ENCODE measurements at places on chromosomes 6 and 20.
A peak's percentile ranks its signal among the peaks of the same experiment; 100 is the strongest.

- DNase-seq = no peak
Measured at GRCh38 chr6:96792561-96793190, 44.6 kb downstream of the GPR63 start.

DNA sequence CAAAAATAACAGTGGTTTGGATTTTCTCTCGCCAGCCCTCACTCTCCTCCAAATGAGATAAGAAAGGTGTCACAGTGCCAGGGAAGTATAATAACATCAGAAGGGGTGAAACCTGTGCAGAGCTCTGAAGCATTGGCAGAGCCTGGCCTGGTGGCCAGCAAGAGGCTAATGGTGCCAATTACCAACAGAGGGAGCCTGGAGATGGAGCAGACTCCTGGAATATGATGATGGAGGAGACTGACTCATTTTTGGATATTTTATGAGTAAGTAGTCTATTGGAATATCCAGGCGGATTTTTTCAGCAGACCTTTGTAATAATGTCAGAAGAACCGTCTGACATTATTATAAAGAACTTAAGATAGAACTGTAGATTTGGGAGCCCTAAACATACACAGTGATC, 442.6 kb upstream of the MARCKS start:
- peak; percentile 36 for DNase-seq

DNA sequence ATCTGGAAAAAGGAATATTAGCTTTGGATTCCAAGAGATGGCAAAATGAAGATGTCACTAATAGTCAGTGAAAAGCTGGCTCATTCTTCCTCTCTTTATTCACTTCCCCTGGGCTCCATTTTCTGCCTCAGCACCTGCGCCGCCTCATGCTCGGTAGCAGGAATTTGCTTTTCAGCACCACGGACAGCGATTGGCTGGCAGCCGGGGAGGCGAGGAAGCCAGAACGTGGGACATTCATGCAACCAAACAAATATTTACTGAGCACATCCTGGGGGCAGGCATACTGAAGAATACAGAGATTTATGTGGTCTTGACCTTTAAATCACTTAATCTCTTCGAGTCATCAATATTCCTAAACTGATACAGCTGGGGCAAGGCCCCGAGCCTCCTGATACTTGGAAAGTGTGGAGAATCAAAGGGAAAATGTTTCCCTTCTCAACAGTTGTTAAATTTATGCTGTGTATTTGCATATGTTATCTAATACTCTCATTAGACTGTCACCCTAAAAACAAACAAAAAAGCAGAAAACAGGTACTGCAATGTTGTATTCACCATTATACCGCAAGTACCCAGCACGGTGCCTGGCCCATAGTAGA, 12.1 kb upstream of the PDYN start:
- peak; percentile 29 for DNase-seq

GRCh38 chr20:46978951-46979491, 84.4 kb downstream of the EYA2 start:
- no peak for DNase-seq

DNA sequence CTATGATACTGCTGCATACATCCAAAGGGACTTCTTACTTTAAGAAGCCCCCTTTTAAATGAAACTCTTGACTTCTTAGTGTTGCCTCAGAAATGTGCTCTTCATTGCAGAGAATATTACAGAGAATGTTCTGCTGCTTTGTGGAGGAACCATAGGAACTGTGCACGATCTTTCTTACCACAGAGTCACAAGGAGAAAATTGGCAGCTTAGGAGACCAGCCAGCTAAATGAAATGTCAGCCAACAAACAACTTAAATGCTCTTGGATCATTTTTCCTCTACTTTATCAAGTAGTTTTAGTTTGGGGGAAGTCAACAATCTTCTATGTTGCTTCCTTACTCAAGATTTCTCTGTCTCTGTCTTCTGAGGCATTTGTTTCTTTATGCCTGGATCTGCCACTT, 125.9 kb upstream of the MLIP start:
- no peak for DNase-seq

DNA sequence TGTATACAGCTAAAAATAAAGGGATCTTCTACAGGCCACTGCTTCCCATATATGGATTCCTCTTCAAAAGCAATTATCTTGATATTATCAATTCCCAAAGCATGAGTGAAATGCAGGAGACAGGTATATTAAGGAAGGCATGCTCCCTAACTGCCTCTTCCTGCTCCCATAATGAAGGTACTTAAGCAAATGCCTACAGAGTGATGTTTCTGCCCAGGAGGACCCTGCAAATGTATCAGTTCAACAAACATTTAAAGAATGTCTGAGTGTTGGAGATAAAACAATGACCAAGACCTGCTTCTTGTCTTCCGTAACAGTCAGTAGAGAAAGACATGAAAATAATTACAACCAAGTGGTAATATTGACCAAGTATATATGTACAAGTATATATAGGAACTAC, 4.2 kb downstream of the UBE2J1 start:
- no peak for DNase-seq

DNA sequence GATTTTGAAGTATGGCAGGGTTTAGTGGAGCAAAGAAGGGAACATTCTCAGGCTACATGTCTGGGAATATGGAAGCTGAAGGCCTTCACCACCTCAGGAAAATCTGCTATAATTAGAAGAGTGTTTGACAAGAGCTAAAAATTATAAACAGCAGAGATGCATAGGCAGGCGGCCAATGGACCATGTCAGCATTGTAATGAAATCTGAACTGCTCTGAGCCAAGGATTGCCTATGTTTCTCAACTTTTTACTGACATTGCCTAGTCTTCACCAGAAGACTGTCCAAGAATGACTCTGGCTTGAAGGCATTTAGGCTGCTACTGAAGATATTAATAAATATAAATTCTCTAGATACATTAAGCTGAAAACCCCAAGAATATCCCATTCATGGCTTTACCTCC, 84.1 kb downstream of the C6orf52 start:
- peak; percentile 65 for DNase-seq

GRCh38 chr6:100463630-100464161, 1.0 kb downstream of the SIM1 start:
- DNase-seq = no peak

DNA sequence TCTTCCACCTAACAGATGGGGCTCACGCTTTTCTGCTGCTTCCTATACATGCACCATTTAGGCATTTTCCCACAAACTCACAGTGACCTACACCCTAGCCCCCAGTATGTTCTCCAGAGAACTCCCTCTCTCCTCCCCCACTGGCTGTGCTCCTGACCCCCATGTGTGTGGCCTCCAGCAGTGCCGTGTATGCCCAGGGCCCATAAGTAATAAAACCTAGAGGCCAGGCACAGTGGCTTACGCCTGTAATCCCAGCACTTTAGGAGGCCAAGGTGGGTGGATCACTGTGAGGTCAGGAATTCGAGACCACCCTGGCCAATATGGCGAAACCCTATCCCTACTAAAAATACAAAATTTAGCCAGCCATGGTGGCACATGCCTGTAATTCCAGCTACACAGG, 54.7 kb upstream of the NXT1 start:
- DNase-seq = no peak

GRCh38 chr20:17572034-17572638, 2.3 kb downstream of the DSTN start:
- no peak for DNase-seq

DNA sequence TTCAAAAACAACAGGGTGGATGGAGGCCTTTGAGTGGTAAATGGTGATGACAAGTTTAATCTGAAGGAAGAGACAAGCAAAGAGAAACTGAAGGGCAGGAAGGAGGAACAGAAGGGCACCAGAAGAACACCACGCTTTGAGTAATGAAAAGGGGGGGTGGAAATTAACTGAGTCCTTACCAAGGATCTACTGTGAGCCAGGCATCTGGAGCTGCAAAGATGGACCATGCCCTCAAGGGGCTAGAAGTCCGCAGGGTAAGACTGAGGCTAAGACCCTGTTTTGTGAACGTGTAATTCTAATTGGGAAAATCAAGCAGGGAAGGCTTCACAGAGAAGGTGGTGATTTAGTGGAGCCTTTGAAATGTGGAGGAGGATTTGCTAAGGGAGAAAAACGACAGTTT, 1.6 kb downstream of the NDRG3 start:
- no peak for DNase-seq

GRCh38 chr6:165987483-165988301, 180.0 kb downstream of the TBXT start:
- DNase-seq = peak; percentile 85

- no peak for DNase-seq
Measured at GRCh38 chr20:38139977-38140753, 24.9 kb downstream of the TGM2 start.

GRCh38 chr6:32402812-32403211, 4.2 kb downstream of the BTNL2 start:
- DNase-seq = no peak

GRCh38 chr6:118959903-118960302, 24.9 kb upstream of the MCM9 start:
- DNase-seq = no peak

DNA sequence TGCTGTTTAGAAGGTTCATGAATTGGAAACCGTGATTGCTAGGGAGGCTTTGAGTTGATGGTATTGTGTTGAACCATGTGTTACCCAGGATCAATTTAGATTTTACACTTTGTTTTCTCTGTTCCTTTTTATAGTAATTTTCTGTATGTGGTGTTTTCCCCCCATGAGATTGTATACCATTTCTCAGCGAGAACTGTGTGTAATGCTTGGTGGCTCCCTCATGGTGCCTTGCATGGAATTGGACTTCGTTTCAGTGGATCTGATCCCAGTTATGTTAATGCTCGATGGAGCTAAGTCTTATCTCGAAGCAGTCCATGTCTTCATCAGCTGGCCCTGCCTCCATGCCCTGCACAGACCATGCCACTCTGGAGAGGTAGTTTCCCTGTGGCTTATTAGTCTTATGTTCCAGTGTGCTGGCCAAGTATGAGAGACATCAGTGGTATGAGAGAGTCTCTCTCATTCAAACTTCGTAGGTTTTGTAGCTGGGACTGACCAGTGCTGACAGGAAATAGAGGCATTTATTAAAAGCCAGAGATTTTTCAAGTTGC, 18.7 kb downstream of the PTPN1 start:
- DNase-seq = no peak

GRCh38 chr6:162621246-162621645, 106.3 kb downstream of the PRKN start:
- no peak for DNase-seq

- no peak for DNase-seq
Measured at GRCh38 chr6:26576929-26577719, 19.6 kb upstream of the ABT1 start.

DNA sequence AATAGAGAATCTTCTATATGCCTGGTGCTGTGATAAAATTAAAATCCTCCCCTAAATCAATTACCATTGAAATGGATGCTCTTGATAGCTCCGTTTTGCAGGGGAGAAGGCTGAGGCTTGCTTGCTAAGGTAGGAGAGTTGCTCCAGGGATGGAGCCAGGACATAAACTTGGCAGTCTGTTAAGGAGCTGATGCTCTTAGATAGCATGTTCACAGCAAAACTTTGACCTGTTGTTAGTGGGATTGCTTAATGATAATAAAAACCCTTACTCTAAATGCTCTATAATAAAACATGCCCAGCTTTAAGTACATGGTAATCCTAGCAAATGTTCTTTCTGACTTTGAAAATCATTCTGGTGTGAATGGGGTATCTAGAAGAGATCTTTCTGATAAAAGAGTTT, 228.4 kb upstream of the JAG1 start:
- DNase-seq = no peak

DNA sequence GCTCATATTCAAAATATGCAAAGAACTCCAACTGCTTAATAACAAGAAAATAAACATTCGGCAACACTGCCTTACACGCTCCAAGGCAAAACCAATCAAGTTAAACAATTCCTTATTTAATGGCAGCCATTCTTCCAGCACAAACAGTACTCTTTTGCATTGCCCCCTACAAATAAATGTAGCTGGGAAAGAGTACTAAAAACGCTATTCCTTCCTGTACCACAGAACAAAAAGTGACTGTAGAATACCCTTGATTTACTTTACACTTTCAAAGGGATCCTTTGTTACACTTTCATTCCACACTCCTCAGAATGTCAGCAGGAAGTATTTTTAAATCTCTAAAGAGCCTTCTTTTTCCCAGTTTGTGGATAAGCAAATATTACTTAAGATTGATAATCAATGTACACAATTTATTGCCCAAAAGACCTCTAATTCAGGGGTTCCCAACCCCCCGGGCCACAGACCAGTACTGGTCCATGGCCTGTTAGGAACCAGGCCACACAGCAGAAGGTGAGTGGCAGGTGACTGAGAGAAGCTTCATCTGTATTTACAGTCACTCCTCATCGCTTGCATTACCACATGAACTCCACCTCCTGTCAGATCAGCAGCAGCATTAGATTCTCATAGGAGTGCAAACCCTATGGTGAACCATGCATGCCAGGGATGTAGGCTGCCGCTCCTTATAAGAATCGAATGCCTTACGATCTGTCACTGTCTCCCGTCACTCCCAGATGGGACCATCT, 51.6 kb downstream of the MBOAT1 start:
- DNase-seq = no peak

DNA sequence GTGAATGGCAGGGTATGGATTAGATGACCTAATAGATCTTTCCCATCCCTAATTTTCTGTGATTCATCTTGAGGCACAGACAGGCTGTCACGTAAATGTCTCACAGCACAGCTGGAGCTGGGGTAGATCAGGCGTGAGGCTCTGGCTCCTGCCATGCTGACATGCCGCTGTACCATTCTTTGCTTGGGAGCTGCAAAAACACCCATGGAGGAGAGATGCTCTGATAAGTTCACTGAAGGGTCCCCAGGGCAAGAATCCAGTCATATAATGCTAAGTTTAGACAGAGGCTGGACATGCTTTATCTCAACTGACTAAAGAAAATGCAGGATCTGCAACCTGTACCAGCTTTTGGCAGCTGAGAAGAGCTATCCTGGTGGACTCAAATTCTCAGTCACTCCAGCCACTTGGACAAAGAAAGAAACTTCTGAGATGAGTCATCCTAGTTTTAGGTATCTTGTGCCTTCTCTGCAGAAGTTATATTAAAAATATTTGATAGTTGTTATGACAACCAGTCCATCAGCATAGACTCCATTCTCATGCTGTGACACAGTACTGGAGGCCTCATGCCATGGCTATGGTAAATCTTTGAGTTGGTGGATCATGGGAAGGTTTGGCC, 185.1 kb upstream of the RAB32 start:
- DNase-seq = no peak

DNA sequence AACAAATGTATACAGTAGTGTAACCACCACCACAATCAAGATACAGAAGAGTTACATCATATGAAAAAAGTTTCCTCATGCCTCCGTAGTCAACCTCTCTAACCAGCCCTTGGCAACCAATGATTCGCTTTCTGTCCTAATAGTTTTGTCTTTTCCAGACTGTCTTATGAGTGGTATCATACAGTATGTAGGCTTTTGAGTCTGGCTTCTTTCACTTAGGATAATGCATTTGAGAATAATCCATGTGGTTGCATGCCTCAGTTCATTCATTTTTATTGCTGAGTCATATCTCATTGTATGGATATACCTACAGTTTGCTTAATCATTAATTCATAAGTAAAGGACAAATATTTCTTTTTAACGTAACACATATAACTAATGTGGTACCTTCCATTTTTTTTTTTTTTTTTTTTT, 86.4 kb upstream of the RIPOR2 start:
- DNase-seq = no peak

GRCh38 chr20:15091421-15092037, 754.1 kb upstream of the FLRT3 start:
- DNase-seq = no peak

All from AG04450 (cell line).